Endodermal cell (in vitro differentiated cells): ENCODE measurements at places on chromosomes 5 and 9.
A peak's percentile ranks its signal among the peaks of the same experiment; 100 is the strongest.

GRCh38 chr9:96175796-96176195 lies 126.2 kb downstream of the HSD17B3 start:
- H3K27ac ChIP-seq = peak overlapping the region; percentile 38
- H3K4me1 ChIP-seq = peaks cover 9% of the 10 kb centered on the region
- peaks cover 92% of the 10 kb centered on the region for H3K27me3 ChIP-seq
- no peak overlapping the region for H3K4me3 ChIP-seq
- no peaks in the 10 kb centered on the region for H3K36me3 ChIP-seq
- DNase-seq = no peak

GRCh38 chr5:148391422-148391821 lies 7.7 kb downstream of the FBXO38 start:
- no peak for DNase-seq
- peaks cover 17% of the 10 kb centered on the region for H3K4me1 ChIP-seq
- H3K27ac ChIP-seq = no peak overlapping the region
- peak overlapping the region; percentile 67 for H3K4me3 ChIP-seq
- H3K36me3 ChIP-seq = peaks cover 35% of the 10 kb centered on the region

DNA sequence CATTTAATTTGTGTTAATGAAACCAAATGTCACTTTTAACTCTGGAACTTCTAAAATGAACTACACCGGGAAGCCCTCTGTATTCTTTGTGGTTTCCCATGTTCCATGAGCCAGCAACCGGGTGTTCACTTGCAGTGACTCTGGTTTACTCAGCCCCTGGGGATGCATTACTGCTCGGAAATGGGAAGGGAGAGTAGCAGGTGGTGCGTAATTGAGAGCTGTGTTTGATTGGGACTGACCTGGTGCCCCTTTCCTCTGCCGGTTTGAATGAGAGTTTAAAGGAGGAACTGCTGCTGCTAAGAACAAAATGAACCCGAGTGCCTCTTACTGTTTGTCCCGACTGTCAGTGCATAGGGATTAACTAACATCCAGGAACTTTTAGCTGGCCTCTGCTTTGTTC lies 100.1 kb upstream of the DHFR start:
- peaks cover 10% of the 10 kb centered on the region for H3K4me1 ChIP-seq
- no peak for DNase-seq
- no peaks in the 10 kb centered on the region for H3K27me3 ChIP-seq
- H3K4me3 ChIP-seq = no peak overlapping the region
- H3K36me3 ChIP-seq = peaks cover 13% of the 10 kb centered on the region

- no peaks in the 10 kb centered on the region for H3K36me3 ChIP-seq
- no peaks in the 10 kb centered on the region for H3K27me3 ChIP-seq
- H3K4me3 ChIP-seq = no peak overlapping the region
- H3K4me1 ChIP-seq = no peaks in the 10 kb centered on the region
- no peak overlapping the region for H3K27ac ChIP-seq
- DNase-seq = no peak
Observed at GRCh38 chr5:56677690-56678305, 137.6 kb upstream of the MAP3K1 start.

DNA sequence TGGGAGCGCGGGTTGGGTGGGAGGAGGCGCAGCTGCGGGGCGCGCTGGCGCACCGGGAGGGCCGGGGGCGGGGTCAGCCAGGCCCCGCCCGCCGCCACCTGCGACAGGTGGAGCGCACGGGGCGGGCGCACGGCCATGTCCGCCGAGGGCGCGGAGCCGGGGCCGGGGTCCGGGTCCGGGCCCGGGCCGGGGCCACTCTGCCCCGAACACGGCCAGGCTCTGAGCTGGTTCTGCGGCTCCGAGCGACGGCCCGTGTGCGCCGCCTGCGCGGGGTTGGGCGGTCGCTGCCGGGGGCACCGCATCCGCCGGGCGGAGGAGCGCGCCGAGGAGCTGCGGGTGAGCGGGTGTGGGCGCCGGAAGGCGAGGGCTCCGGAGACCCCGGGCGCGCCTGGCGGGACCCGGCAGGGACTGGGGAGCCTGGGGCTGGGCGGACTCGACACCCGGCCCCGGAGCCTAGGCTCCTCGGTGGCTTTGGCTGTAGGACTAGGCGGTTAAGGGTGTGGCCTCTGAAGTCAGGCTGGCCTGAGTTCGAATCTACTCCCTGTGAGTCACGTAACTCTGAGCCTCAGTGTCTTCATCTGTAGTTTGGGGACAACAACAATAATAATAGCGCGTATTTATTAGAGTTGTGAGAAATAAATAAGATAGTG lies at the start of gene BSPRY:
TSS of gene BSPRY (plus strand) at position 97 of the 650 bp plus-strand sequence. CDS start at position 136, 39 bp downstream.
- H3K27ac ChIP-seq = no peak within 1 kb of the TSS
- no peaks in the 10 kb centered on the region for H3K36me3 ChIP-seq
- peak; percentile 78 for DNase-seq
- peaks cover 5% of the 10 kb centered on the region for H3K4me1 ChIP-seq
- peak within 1 kb of the TSS; percentile 82 for H3K4me3 ChIP-seq

GRCh38 chr9:69452110-69452782 lies 127.2 kb downstream of the ENTREP1 start:
- H3K4me1 ChIP-seq = peaks cover 3% of the 10 kb centered on the region
- H3K27ac ChIP-seq = no peak overlapping the region
- no peaks in the 10 kb centered on the region for H3K27me3 ChIP-seq
- DNase-seq = peak; percentile 42
- H3K4me3 ChIP-seq = no peak overlapping the region

DNA sequence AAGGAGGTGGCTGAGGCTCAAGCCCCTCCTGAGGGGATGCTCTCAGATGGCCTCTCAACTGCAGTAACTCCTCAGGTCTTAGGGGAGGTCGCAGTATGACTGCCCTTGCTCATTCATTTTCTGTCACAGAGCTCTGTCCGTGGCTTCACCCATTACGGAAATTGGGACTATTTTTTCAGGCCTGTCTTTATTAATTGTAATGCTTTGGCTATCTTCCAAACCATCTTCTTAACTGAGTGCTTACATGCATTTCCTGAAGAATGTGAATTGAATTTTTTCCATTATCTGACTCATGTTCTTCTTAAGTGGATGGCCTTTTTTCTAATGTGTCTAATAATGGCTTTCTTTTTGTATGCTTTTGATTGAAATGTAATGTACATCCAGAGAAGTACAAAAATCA lies 36.4 kb upstream of the SV2C start:
- H3K4me3 ChIP-seq = no peak overlapping the region
- H3K27ac ChIP-seq = no peak overlapping the region
- no peaks in the 10 kb centered on the region for H3K36me3 ChIP-seq
- no peaks in the 10 kb centered on the region for H3K4me1 ChIP-seq

DNA sequence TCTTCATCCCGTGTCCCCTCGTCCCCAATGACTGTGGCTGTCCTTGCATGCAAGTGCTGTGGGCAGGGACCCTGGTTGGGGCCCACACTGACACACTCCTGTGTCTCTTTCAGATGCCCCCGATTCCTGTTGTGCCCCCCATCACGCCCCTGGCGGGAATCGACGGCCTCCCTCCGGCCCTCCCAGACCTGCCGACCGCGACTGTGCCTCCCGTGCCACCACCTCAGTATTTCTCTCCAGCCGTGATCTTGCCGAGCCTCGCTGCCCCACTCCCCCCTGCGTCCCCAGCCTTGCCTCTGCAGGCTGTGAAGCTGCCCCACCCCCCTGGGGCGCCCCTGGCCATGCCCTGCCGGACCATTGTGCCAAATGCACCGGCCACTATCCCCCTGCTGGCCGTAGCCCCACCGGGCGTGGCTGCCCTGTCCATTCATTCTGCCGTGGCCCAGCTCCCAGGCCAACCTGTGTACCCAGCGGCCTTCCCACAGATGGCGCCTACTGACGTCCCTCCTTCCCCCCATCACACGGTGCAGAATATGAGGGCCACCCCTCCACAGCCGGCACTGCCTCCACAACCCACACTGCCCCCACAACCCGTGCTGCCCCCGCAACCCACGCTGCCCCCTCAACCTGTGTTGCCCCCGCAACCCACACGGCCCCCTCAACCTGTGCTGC lies 75.0 kb downstream of the WNK2 start:
- DNase-seq = peak; percentile 40
- no peaks in the 10 kb centered on the region for H3K4me1 ChIP-seq
- H3K36me3 ChIP-seq = peaks cover 1% of the 10 kb centered on the region
- H3K4me3 ChIP-seq = no peak overlapping the region

DNA sequence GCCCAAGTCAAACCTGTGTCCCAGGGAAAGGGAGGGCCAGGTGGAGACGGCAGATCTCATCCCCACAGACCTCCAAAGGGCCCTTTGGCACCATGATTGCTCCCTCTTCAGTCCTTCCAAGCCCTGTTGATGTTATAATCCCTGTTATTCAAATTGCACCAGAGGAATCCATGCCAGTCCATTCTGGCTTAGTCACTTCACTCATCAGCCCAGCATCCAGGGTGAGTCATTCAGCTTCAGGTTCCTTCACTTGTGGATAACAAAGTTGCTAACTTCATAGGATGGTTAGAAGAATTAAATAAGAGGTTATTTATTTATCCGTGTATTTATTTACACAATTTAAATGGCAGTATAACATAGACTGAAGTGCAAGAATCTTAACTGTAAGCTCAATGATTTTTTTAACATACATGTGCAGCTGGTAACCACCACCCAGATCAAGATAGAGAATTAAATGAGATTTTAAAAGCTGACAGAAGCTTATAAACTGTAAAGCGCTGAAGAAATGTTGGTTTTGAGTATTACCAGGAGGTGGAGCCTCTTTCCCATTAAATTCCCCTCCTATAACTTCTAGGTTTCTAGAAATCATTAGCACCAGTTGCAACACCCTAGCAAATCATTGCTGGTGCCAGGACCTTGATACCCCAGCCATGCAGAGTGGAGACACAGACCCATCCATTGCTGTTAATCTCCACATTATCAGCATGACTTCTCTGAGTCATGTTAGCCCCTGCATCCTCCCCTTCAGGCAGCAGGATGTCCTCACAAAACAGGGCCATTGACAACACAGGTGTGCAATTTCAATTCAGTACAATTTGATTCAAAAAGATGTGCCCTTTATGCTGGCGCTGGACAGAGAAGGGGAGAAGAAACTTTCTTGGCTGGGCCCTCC lies 77.4 kb downstream of the SEC61B start:
- H3K4me3 ChIP-seq = no peak overlapping the region
- no peaks in the 10 kb centered on the region for H3K27me3 ChIP-seq
- no peak overlapping the region for H3K27ac ChIP-seq
- DNase-seq = peak; percentile 58

GRCh38 chr5:33287242-33287641 lies 153.5 kb upstream of the TARS1 start:
- H3K27me3 ChIP-seq = no peaks in the 10 kb centered on the region
- H3K4me1 ChIP-seq = no peaks in the 10 kb centered on the region
- no peak overlapping the region for H3K4me3 ChIP-seq
- no peaks in the 10 kb centered on the region for H3K36me3 ChIP-seq
